ENCODE measurements at places on chromosomes 7 and 10.

DNA sequence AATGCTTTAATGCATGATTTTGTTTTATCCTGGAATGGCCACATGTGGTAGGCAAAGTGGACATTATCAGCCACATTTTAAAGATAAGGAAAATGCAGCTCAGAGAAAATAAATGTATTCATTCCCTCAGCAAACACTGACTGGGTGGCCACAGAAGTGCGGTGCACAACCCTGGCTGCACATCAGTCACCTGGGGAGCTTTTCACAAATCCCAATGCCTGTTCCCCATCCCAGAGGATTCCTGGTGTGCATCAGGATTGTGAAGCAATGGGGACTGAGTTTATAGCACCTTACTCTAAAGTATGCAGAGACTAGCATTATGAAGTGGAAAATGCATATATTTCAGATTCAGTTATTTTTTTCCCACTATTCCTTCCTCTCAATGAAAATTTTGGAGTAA, 193.5 kb upstream of the C7orf33 start:
- DNase-seq = no peak

DNA sequence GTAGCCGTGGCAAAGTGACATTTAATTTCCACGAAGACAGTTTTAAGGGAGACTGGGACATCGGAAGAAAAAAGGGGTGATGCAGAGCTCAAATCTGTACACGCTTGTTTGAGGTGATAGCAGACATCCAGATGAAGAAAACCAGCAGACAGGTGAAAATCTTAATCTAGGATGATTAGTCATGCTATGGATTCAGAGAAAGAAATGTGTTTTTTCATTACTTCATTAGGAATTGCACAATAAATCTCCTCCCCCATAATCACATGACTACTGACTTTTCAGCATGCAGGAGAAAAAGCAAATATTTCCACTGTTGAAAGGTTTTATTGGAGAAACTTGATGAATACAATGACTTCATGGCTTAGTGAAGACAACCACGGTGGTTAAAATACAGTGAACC, 2.5 kb downstream of the NUDT5 start:
- no peak for DNase-seq

- DNase-seq = no peak
These were observed 682.5 kb downstream of the LRMDA start for GRCh38 chr10:76113952-76114351.

- peak; percentile 71 for DNase-seq
These were observed 1.3 kb upstream of the ACHE start for GRCh38 chr7:100896732-100897608.

GRCh38 chr7:148790131-148790726, 91.5 kb downstream of the CUL1 start:
- no peak for DNase-seq

DNA sequence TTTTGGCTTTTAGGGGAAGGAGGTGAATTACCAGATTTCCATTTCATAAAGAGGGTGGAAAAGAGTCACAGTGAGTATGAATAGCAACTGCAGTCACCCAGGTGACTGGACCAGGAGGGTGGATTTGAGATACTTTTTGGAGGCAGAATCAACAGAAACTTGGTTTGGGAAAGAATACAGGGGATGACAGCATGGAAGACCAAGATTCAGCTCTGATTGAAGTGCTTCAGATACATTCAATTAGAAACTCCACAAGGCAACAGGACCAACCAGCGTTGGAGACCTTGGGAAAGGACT, 83.0 kb downstream of the SGMS1 start:
- no peak for DNase-seq

GRCh38 chr7:47290466-47290865, 291.4 kb downstream of the TNS3 start:
- no peak for DNase-seq

- no peak for DNase-seq
These were observed 185.4 kb downstream of the DNAJB6 start for GRCh38 chr7:157522189-157522588.

DNA sequence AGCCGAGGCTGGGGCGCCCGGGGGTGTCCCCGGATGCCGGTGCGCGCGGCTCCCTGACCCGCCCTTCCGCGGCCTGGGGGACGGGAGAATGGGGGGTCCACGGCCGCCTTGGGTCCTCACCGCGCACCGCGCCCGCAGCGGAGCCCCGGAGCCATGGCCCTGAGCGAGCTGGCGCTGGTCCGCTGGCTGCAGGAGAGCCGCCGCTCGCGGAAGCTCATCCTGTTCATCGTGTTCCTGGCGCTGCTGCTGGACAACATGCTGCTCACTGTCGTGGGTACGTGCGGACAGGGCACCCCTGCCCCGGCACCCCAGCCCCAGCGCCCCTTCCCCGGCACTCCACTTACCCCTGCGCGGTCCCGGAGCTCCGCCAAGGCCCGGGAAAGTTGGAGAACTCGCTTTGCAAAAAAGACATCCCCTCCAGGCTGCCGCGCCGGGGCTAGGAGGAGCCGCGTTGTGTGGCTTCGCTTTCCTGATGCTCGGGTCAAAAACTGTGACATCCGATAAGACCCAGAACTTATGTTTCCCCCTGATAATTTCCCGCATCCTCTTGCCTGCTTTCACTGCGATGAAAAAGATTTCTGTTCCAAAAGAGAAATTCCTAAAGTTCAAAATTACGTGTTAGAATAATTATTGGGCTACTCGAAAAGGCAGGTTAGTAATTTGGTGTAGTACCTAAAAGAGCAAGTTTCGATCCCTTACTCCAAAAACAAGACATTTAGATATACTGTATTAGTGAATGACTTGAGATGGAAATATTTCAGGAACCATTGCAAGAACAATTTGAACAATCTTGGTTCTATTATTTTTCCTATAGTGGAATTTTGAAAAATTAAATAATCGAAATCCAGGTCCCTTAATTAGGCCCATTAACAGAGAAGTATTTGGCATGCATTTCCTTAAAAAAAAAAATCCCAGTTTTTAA, 888 bp downstream of the SLC18A2 start:
- DNase-seq = peak; percentile 40

DNA sequence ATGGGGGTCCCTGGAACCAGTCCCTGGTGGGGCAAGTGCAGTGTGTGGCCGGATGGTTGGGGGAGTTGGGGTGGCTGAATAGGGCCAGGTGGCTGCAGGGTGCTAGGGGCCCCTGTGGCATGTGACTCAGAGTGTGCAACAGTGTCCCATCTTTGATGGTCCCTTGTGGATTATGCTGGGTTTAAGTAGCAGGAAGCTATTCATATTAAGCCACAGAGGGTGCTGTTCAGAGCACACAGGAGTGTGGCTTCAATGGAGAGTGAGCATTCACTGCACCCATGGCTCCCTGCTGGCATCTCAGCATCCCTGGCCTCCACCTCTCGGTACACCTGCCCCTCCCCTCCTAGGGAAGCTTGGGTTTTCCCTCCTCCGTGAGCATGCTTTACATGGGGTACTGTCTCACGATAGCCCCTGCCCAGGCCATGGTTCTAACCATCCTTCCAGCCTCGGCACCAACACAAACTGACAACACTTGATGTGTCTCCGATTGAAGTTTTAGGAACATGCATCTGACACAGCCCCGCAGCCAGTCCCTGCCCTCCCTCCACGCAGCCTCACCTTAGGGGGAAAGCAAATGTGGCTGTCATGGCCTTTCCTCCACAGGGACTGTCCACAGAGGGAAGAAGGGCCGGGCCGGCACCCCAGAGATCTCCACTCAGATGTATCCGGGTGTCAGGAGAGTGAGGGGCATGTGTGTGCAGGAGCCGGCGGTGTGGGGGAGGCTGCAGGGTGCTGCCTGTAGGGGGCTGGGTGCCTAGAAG, 30.4 kb upstream of the PPIF start:
- DNase-seq = peak; percentile 19

DNA sequence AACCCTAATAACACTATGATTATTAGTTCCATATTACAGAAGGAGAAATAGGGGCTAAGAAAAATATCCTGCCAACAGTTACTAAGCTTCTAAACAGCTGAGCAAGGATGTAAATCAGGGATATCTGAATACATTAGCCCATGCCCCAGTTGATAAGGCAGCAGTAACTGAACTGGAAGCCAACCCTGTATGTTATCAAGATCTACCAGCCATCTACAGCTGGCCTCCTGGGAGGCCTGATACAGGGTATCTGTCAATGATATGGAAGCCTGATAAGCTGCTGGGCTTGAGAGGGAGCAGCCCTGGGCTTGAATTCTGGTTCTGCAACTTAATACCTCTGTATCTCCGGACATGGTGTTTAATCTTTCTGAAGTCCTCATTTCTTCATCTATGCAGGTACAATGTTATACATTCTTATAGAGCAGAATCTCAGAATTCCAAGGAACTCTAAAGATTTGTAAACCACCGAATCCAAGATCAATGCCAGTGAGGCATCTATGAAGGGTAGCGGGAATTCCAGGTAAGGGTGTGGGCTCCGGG, 37.9 kb upstream of the AFAP1L2 start:
- DNase-seq = no peak

- DNase-seq = no peak
These were observed 13.5 kb upstream of the PLEKHA1 start for GRCh38 chr10:122361046-122361445.

DNA sequence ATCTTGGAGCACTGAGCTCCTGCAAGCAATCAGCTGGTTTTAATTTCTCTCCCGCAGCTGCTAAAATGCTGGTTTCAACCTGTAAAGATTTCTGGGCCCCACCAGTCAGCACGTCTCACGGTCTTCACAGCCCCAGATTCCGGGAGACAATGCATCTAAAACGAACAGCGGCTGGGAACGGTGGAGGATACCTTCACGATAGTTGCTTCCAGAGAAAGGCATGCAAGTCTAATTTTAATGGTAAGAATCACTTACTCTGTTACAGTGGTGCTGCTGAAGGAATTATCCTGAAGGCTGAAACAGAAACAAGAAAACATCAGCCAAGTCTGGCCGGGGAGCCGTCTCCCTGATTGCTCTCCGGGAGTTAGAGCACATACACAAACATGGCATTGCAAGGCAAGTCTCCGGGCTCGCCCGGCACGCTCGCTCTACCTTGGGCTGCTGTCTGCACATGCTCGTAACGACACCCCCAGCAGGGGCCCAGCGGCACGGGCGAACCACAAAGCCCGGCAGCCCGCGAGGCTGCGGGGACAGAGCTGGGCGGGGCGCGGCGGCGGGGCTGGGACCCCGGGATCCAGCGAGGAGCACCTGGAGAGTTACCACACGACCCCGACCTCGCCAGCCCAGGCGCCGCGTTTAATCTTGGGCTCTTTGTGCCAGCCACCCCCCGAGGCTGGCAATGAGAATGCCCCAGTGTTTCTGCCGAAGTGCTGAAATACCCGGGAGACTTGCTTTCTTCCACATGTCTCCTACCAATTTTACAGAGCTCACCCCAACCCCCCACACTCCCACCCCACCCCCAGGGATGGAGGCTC, at the start of gene FAM13C:
TSS of gene FAM13C (minus strand) at position 406 of the 815 bp plus-strand sequence. CDS start at position 317, 89 bp downstream.
- peak; percentile 82 for DNase-seq

DNA sequence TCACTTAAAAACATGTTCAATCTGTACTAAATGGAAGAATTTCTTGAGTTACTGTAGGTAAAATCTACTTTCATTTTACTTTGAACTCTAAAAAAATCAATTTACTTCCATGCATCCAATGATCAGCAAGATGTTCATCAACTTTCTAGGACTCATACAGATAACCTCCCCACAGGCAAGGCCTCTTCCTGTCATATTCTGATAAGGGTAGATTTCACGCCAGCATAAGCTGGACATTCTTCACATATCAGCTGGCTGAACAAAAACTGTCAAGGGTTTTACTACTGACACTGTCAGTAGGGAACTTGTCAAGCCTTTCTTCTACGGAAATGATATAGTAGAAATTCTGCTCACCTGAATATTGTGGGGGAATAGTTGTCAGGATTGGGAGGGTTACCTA, 244.9 kb downstream of the THSD7A start:
- no peak for DNase-seq

Data from ovary (tissue), 10 donors.